ENCODE measurements at places on chromosomes 13 and 19. TPM values are rescaled to one million over a fixed set of nuclear protein-coding genes. Genes with fewer than 3 reads are reported as not detected.

Gene HCN2
- total RNA-seq, result 1.0 TPM

Gene ONECUT3
- not detected for total RNA-seq

Gene TNFSF13B
- total RNA-seq, result 11.8 TPM

Gene CRX
- not detected for total RNA-seq

Gene UHRF1
- total RNA-seq, result 90.8 TPM

DNA sequence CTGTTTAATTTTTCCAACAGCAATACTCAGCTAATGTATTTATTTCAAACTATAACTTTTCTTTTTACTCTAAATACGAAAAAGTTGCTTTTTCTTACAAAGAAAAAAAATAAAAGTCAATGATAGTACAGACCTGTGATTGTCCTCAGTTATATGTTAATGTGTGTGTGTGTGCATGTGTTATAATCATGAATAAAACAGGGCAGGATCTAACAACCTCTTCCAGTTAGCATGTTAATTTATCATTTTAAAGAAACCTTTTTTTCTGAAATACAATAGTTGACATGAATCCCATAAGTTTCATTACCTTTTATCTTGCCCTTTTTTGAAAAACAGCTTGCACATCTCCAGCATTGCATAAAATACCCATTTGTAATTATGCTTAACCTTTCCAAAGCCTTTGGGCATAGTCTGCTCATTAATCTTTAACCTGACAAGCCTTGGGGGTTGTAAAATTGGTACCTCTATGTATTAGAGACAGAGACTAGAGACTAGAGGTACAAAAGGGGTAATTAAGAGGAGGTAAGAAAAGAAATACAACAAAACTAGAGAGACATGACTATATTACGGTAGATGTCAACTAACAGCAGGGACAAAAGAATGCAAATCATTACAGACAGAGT is 828.1 kb downstream of the OLFM4 start:
- no peak for DNase-seq

- no peak for DNase-seq
Measured at GRCh38 chr19:5420953-5421352, 34.3 kb upstream of the ZNRF4 start.

GRCh38 chr19:41278478-41278877 is 14.3 kb downstream of the HNRNPUL1 start:
- no peak for DNase-seq

DNA sequence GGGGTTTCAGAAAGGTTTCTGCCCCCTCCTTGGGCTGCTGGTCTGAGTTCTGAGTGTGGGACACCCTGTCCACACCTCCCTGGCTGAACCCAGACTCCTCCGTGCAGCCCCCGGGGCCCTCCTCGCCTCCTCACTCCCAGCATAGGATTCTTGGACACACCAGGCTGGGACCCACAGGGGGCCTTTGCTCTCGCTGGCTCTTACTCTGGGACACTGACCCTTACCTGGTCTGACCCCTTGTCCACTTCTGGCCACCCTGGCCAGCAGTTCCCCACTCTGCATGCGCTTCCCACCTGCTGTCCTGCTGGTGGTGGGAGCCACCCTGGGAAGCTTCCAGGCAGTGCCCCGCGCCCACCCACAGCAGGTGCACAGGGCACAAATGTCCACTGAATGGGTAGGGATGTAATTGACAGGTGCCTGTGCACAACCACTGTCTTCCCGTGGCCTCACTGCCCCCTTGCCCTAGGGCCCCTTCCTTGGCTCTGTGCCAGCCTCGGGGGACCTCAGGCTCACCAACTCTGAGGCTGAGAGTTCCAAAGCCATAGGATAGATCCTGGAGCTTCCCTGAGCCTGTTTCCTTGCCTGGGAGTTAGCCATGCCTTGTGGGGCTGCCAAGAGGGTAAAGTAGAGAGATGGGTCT is 7.0 kb upstream of the SLC25A42 start:
- DNase-seq, result no peak

DNA sequence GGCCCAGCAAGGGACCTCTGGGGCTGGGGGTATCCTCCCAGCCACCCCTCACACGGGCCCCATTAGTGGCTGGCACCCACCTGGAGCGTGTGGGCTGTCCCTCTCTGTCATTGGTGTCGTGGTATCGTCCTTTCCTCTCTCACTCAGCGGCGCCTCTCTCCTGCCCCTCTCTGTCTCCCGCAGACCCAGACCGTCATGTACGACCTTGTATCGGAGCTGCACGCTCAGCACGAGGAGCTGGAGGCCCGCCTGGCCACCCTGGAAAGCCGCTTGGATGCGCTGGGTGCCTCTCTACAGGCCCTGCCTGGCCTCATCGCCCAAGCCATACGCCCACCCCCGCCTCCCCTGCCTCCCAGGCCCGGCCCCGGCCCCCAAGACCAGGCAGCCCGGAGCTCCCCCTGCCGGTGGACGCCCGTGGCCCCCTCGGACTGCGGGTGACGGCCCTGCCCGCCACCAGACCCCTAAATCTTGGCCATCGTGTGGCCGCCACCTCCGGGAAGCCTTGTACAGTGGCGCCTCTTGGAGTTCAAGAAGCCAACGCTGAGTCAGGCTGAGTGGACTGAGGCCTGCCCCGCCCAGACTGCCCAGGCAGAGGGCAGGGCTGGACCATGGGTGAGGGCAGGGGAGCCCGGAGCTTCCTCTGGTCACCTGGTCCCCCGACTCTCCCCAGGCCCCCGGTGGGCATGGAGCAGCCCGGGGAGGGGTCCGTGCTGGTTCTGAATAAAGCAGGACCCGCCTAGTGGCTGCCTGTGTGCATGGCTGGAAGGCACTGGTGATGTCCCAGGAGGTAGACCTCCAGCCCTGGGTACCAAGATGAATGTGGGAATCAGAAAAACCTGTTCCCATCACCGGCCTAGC is 9.8 kb upstream of the ARRDC2 start:
- DNase-seq, result peak; percentile 49

DNA sequence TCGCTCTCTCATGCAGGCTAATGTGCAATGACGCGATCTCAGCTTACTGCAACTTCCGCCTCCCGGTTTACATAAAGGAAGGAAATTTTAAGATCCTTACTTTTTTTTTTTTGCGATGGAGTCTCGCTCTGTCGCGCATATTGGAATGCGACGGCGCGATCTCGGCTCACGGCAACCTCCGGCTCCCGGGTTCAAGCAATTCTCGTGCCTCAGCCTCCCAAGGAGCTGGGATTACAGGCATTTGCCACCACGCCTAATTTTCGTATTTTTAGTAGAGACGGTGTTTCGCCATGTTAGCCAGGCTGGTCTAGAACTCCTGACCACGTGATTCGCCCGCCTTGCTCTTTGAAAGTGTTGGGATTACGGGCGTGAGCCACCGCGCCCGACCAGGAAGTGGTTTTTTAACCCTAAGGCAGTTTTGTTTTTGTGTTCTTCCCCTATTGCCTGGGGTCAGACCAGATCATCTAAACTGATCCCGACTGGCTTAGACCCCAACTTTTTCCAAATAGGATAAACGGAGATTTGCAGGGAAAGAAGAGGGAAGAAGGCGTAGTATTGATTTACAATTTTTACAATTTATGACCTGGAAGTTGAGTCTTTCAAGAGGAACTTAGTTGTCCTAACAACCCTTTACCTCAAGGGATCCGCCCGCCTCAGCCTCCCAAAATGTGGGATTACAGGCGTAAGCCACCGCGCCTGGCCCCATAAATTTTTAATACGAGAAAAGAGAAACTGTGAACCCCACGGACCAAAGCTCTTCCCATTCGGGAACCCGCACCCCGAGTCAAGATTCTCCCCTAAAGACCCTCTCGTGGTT is 142.0 kb downstream of the ZNF737 start:
- DNase-seq, result peak; percentile 52

DNA sequence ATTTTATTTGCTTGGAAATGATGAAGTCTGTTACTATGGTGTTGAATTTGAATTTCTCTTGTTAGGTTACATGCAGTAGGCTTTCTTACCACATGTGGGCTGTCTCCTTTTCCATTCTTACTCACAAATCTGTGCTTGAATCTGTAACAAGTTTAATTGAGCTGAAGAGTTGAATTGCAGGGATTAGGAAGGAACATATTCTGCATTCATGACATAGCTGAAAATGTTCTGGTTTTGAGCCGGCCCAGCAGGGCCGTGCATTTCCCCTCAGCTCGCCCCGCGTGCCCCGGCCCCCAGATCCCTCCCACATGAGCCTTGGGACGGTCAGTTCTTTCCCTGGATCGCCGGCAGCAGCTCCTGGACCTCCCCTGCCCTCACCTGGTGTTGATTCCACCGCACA is 28.1 kb downstream of the TFDP1 start:
- no peak for DNase-seq

DNA sequence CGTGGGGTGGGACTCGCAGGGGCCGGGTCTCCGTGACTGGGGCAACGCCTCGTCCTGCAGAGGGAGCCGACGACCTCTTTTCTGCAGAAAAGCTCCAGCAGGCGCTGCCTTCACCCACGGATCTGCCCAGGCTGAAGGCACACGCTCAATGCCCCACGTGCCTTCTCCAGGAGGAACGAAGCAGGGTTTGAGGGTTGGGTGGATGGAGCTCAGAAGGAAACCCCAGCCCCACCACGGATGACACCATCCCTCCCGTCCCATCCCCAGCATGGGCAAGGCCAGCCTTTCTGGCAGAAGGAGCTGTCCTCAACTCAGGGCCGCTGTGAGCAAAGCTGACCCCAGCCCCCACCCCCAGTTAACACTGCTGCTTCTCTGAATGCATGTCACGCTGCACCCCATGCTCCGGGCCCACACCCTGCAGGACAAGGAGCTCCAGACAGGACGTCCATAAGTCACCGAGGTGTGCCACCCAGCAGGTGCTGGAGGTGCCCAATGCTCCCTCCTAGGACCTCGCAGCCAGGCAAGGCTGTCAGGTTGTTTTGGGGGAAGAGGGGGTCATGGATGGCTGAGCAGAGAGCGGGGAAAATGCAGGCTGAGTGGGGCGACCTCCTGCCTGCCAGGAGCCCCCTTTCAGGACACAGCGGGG is 7.4 kb downstream of the C19orf25 start:
- DNase-seq, result no peak

- no peak for DNase-seq
Measured at GRCh38 chr13:93729383-93729782, 502.8 kb downstream of the GPC6 start.

DNA sequence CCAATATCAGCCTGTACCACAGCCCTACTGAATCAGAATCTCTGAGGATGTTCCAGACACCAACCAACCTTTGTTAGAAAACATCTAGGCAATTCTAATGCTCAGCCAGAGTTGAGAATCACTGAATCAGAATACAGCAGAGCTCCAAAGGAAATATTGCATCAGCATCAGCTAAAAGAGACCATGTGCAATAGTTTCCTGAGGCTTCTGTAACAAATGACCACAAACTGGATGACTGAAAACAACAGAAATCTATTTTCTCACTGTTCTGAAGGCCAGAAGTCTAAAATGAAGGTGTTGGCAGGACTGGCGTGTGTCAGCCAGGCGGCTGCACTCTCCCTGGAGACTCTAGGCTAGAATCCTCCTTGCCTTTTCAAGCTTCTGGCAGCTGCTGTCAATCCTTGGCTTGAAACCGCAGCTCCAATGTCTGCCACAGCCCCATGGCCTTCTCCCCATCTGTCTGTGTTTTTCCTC is 1.2 kb upstream of the DCT start:
- no peak for DNase-seq

- DNase-seq, result no peak
Measured at GRCh38 chr19:54188215-54188871, 1.0 kb downstream of the MBOAT7 start.

DNA sequence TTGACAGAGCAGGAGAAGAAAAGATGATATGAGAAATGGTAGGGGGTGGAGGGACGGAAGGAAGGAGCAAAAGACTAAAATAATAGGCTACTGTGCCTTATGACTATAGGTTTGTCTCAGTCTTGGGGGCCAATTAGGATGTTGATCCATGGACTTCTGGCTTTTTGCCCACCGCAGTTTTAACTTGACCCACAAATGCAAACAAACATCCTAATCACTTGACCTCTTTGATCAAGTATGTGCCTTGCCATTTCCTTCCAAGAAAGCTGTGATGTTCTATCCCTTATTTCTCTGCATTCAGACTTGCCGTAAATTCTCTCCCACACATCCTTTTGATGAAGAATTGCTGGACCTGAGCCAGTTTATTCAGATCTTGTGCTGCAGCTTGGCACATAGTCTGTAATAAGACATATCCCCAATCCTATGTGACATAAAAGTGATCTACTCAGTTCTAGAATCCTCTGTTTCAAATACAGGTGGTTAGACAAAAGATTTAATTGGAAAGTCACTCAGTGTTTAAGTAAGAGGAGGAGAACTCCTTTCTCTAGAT is 62.8 kb downstream of the TPT1 start:
- DNase-seq, result no peak

GRCh38 chr13:102395174-102395573 is 6.7 kb downstream of the FGF14 start:
- DNase-seq, result no peak

- no peak for DNase-seq
Measured at GRCh38 chr13:73913751-73914518, 220.3 kb downstream of the KLF12 start.

- no peak for DNase-seq
Measured at GRCh38 chr19:328025-328505, 16.5 kb downstream of the MIER2 start.

DNA sequence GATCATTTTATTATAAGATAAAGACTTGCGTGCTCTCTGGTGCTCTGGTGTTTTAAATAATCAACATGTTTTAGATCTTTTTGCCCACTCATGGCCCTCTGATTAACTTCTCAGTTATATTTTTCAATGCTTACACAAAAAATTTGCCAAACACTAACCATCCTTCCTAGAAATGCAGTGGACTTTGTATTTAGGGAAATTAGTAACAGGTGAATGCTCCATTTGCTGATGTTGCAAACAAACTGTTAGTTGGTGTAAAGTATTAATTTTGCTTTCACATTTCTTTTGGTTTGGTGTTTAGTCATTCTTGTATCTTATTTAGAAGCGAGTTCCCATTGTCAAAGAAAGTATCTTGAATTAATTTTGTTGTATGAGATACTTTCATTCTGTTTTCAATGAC is 2.7 kb downstream of the KL start:
- no peak for DNase-seq

DNA sequence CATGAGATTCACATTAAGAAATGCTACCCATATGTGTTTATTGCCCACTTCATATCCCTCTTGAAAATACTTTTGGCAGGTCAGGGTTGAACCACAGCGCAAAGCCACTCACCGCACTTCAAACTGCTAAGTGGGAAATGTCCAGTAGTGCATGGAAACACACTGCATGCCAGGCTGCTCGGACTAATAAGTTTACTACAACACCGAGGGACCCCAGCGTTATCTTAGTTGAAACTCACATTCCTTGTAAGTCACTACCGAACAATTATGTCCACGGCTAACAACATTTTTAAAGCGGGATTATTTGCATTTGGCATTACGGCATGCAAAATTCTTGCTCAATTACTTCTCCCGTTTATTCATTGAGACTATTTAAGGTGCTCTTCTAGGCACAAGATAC is 4.0 kb downstream of the BRD4 start:
- DNase-seq, result no peak
